ENCODE measurements at places on chromosomes 6 and 20.

DNA sequence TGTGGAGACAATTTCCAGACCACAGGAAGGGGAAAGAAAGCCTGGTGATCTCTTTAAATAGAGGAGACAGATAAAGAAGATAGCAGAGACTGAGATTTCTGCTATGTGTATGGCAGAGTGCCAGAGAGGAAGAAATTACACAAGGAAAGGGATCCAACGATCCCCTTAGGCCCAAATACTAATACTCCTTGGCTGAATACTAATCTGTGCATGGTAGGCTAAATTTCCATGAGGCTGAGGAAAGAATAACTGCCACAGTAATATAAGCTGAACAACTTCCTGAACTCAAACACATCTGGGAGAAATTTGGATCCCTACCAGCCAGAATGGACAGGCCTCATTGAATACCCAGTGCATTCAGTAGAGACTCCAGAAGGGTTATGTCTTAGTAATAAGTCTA, 83.3 kb upstream of the TNFAIP3 start:
- no peak for DNase-seq

DNA sequence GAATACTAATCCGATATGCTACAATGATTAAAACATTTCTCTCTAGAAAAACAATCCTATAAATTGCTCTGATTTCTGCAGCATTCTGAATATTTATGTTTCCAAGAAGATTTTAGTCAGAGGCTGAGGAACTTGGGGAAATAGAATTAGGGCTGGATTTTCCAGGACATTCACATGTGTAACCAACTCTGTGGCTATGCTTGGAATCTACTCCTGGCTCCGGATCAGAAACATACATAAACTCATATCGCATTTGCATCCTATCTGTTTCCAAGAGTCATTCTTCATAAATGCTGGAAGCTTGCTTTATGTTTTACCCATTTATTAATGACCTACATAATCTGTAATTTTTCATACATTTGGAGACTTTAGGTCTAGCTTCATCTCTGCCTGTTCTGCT, 459.9 kb upstream of the MARCKS start:
- DNase-seq = peak; percentile 82

DNA sequence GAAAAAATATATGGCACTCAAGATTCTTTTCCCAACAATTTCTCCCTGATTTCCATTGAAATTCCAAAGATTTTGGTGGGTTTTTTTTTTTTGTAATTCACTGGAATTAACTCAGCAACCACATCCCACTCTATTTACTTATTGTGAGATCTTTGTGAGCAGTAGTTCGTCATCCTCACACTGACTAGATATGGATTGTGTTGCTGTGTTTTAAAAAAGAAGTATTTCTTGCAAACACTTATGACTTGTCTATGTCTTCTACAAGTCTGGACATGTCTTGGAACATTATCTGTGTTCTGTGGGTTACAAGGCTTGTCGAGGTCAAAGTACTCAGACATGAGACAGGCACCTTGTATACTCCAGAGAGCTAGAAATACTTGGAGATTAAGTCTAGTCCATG, 7.3 kb upstream of the TENT5A start:
- no peak for DNase-seq

DNA sequence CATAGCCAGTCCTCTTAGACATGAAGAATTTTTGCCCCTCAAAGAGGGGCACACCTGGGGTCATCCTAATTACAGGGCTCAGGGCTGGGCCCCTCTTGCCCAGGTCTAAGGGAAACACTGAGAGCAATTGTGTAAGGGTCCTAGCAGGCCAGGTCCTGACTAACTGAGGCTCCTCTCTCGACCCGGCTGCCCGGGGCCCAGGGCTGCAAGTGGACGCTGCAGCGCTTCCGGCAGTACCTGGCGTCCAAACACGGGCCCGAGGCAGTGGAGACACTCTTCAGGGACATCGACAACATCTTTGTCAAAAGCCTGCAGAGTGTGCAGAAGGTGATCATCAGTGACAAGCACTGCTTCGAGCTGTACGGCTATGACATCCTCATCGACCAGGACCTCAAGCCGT, 17.4 kb downstream of the PDRG1 start:
- no peak for DNase-seq

GRCh38 chr20:13858439-13858838, 73.6 kb downstream of the NDUFAF5 start:
- no peak for DNase-seq

DNA sequence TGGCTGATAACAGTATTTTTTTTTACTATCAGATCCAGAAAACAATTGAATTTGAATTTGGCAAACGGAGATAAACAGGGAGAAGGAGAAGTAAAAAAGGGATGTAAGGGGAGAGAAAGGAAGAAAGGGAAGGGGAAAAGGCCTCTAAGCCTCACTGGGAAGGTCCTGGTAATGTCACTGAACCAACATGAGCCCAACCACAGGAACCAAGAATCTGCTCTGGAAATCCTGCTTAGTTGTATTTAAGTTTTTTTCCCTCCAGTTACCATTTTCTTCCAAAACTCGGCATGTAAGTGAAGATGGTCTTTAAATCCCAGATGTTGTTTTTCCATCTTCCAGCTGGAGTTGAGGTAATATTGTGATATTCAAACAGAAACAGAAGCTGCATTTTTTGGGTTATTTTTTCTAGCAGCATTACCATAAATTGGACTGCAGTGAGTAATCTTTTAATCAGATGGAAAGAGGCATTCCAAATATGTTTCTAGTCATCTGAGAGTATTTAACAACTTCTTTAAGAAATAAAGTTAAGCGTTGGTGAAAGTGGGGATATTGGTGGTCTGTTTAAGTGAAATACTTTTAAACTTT, 91.1 kb downstream of the TXNDC5 start:
- DNase-seq = peak; percentile 59

- no peak for DNase-seq
These were observed 68.6 kb downstream of the ARHGAP18 start for GRCh38 chr6:129641344-129641743.

- DNase-seq = no peak
These were observed 96.0 kb upstream of the CNKSR3 start for GRCh38 chr6:154606457-154606856.

DNA sequence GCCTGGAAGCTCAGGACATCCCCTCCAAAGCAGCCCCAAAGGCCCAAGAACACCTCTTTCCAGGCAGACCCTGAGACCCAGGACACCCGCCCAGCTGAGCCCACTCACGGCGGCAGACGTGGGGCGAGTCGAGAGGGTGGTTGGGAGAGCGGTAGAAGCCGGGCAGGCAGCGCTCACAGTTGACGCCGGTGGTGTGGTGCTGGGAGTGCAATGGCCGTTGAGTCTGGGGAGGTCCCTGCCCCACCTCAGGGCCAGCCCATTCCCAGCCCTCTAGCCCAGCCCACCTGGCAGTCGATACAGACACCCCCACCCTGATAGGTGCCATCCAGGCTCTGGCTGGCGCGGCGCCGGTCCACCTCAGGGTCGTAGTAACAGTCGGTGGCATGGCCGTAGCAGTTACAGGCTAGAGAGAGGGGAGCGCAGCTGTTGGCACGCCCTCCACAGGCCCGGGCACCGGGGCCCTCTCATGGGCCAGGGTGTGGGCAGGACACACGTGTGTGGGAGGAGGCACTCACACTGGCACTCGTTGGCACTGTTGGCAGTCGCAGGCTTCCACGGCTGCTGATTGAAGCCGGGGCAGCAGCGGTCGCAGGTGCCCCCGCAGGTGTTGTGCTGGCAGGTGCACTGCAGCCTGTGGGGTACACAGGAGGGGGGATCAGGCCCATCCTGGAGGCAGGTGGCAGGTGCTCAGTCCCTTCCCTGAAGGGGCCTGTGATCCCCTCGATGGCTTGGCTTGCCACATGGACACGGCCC, 20.5 kb downstream of the LAMA5 start:
- DNase-seq = no peak

- DNase-seq = peak; percentile 0
These were observed 302.2 kb upstream of the EPHA7 start for GRCh38 chr6:93721386-93722048.

DNA sequence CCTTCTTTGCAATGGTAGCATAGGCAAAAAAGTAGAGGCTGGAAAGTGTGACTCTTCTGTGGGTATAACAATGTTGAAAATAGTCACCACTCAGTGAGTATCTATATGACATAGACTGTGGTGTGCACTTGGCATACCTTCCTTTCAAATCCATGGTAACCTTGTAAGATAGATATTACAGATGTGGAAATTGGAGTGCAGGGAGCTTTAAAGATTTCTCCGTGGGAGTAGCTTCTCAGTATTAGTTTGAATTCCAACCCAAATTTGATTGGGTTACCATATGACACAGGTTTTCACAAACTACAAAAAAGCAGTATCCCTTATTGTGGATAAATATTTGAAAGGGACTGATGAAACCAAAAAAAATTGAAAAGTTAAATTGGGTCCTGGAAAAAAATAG, 163.8 kb downstream of the CLVS2 start:
- DNase-seq = no peak

- no peak for DNase-seq
These were observed 246.1 kb downstream of the SMOC2 start for GRCh38 chr6:168686831-168687730.

GRCh38 chr6:71012866-71013469, 56.1 kb upstream of the B3GAT2 start:
- DNase-seq = peak; percentile 26

- DNase-seq = no peak
These were observed 88.7 kb upstream of the BMP5 start for GRCh38 chr6:55964136-55964535.

DNA sequence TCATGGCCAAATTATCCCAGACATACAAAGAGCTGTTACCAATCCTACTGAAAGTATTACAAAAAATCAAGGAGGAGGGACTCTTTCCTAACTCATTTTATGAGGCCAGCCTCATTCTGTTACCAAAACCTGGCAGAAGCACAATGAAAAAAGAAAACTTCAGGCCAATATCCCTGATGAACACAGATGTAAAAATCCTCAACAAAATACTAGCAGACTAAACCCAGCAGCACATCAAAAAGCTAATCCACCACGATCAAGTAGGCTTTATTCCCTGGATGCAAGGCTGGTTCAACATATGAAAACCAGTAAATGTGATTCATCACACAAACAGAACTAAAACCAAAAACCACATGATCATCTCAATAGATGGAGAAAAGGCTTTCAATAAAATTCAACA, 109.2 kb downstream of the C6orf118 start:
- no peak for DNase-seq

- no peak for DNase-seq
These were observed 209.1 kb upstream of the JARID2 start for GRCh38 chr6:15036690-15037245.

DNA sequence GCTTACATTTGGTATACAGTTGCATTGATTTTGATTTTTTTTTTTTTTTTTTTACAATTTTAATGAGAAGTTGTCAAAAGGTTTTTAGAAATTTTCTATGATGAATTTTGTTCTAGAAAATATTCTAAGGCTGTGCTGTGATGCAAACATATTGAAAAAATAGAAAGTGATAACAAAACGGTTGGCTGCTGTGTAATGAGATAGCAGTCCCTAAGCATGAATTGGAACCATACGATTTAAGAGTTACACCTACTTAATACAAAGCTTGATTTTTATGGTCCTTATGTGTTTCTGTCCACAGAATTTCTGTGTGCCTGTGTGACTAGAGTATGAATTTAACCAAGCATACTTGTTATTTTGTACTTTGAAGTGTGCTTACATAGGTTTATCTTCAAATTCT, 12.1 kb downstream of the HIVEP1 start:
- no peak for DNase-seq

- no peak for DNase-seq
These were observed 508.9 kb upstream of the JAG1 start for GRCh38 chr20:11182720-11183119.

DNA sequence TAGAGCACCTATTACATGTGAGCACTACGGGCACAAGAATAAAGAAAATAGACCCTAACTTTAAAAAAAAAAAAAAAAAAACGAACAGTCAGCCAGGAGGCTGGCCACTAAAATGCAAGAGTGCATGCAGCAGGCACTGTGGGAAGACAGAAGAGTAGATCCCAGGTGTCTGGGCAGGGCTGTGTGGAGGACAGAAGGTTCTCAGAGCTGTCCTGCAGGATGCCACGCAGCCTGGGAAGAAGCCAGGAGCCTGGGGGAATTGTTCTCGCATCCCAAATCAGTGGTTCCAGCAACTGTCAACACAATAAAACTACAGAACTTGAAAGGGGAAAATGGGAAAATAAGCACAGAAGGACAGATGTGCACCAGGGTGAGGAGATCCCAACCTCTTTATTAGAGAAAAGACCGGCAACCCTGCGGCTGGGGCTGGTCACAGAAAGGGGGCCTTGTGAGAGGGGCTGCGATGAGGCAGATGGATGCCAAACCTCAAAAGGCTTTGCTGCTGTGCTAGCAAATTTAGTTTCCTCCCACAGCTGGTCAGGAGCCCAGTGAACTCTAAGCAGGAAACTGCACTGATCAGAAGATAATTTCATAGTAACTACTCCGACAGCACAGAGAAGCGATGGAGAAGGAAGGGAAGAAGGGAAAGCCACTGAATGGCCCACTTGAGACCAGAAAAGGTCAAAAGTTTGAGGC, 30.9 kb downstream of the MAP3K5 start:
- no peak for DNase-seq

- no peak for DNase-seq
These were observed 42.6 kb downstream of the UBE2V1 start for GRCh38 chr20:50070361-50070760.

DNA sequence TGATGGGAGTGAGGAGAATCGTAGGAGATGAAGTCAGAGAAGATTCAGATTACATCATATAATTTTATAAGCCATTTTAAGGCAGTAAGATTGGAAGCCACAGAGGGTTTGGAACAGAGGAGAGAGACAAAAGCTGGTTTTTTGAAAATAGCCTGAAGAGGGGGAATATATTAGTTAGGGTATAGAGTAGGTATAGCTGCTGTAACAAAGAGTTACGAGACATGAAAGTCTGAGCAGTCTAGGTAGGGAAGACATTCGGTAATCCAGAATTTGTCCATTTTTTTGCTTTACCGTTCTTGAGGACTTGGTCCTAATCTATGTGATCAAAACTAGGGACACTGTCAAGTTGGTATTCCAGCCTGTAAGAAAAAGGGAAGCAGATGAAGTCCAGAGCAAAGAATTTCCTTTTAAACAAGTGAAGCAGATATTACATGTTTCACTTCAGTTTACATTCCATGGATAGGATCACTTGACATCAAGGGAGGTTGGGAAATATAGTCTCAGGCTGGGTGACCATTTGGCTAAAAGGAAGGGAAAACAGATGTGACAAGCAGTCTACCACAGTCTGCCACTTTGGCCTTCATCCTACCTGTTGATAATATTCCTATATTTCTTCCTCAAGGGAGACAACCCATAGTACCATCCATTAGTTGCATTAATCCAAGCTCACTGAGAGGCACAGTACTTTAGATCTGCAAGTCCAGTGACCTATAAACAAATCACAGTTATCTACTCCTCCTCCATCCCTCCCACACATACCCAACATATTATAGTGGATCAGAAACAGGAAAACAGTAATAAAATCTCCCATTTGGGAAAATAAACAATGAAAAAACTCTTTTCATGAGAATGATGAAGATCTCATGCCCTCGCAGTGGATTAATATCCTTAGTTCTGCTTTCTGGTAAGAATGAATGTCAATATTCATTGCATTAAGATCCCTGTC, 10.2 kb downstream of the FAM135A start:
- DNase-seq = no peak

- DNase-seq = no peak
These were observed 550 bp upstream of the HSPA12B start for GRCh38 chr20:3731944-3732326.

- DNase-seq = no peak
These were observed 10.1 kb upstream of the SCUBE3 start for GRCh38 chr6:35203680-35204079.
